Stimulated activated CD4-positive, alpha-beta T cell treated with anti-CD3 and anti-CD28 coated beads, Interleukin-12 subunit alpha, Interleukin-12 subunit beta, amount 100 ng/mL, for 4 hours (primary cell): ENCODE measurements at places on chromosomes 1 and 21.

- no peak for DNase-seq
Measured at GRCh38 chr21:36202726-36203602, 46.3 kb downstream of the DOP1B start.

GRCh38 chr1:98232678-98233077 lies 311.8 kb upstream of the DPYD start:
- DNase-seq = no peak

- no peak for DNase-seq
Measured at GRCh38 chr1:8063298-8064036, 37.4 kb upstream of the ERRFI1 start.

DNA sequence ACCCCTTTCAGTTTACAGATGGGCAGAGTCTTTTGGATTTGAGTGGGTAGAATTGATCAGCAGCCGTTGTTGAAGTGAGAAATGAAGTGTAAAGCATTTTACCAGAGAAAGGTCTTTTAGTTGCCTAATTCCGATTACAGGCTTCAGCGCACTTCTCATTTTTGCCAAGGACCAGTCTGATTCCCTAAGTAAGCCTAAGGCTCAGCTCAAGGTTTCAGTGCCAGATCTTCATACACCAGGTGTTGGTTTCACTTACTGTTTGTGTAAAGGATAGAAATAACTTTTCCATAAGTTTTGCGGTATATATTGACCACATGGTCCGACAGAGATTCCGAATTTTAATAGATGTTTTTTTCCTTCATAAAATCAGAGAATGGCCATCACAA lies 83.9 kb upstream of the BMP8A start:
- no peak for DNase-seq

- no peak for DNase-seq
Measured at GRCh38 chr1:53582211-53583020, 123.2 kb downstream of the DMRTB1 start.
